ENCODE measurements at places on chromosomes 6 and 20.
A peak's percentile ranks its signal among the peaks of the same experiment; 100 is the strongest.

GRCh38 chr20:11158589-11158988 is 484.8 kb upstream of the JAG1 start:
- no peak for DNase-seq

- DNase-seq: no peak
Observed at GRCh38 chr6:134902074-134902861, 47.6 kb downstream of the ALDH8A1 start.

DNA sequence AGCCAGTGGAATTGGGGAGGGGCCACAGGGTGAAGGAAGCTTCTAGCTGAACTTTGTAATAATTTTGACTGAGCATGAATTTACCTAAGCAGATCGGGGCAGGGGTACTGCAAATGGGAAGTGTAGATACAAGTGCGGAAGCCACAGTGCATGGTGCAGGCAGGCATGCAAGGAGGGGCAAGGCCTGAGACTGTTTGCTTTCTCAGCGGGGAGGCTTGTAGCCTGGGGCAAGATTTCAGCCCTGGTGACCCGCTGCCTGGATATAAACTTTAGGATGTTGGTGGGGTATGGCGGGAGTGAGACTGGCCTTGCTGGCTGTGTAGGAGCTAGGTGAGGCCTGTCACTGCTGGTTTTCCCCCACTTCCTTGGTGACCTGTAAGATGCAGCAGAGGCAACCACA is 266.4 kb upstream of the PREP start:
- no peak for DNase-seq

DNA sequence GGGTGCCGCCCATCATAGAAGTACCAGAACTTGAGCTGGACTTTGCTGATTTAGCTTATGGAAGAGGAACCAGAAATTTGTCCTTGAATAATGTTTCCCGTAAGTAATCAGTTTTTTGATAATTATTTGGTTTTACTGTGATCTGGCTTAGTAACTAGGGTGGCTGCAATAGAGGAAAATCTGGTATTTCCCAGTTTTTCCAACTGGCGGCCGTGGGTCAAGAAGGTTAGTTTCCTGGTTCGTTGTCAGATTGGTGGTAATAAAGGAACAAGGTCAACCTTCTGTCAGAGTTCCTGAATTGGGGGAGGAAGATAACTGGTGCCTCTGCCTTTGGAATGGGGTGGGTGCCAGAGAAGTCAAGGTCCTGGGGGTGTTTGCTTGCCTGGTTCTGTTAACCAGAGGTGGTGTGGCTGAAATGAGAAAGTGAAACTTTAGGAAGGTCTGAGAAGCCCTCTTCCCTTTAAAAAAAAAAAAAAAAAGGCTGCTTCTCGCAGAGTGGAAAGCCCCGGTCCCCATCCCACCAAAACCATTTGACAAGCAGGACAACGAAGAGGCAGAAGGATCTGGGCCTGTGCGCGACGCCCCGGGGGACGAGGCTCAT is at the start of gene CALHM6:
Gene CALHM6, plus strand, starts transcription at position 45 of the 601 bp plus-strand sequence. Its CDS starts 555 bp downstream, at position 600.
- DNase-seq: no peak

DNA sequence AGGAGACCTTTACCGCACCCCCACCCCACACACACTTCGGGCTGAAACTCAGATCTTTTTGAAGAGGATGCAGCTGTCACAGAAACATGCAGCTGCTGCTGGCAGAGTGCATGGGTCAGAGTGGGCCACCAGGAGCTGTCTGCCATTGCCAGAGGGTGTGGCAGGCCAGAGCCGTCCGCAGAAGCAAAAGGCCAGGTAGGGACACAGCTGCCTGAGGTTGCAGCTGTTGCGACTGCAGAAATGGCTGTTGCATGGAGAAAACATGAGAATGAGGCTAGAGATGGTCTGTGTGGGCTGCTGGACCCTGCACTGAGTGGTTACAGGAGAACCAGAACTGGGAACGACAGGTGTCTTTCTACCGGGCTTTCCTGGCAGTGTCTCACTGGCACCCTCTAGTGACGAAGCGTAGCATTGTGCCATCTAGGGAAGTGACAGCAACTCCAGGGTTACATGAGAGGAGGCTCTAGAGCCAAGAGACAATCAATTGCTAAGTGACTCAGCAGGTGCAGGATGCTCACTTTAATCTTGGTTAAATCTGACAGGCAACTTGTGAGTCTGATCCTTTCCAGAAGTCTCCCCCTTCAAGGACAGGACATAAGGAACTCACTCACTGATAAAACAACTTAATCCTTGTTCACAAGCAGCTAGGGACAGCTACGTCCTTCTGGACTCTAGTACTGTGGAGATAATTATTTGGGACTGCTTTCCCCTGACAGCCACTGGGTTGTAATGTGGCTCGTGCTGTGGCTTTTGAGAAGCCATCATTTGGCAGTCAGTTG is 29.1 kb upstream of the SERPINB9 start:
- DNase-seq: peak; percentile 82

DNA sequence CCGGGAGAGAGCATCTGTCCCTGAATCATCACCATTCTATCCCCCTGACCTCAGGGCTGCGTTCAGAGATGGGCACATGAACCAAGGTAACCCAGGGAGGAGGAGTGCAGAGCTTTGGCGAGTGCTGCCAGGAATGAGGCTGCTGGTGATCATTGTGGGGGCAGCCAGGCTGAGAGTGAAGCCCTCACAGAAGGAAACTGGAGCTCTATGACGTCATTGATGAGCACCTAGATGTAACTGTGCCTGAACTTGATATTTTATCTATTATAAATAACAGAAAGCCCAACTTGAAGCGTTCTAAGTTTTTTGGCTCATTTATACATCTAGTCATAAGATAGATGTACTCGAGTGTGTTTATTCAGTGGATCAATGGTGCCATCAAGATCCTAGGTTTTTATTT is 17.3 kb upstream of the TSHZ2 start:
- DNase-seq: no peak

DNA sequence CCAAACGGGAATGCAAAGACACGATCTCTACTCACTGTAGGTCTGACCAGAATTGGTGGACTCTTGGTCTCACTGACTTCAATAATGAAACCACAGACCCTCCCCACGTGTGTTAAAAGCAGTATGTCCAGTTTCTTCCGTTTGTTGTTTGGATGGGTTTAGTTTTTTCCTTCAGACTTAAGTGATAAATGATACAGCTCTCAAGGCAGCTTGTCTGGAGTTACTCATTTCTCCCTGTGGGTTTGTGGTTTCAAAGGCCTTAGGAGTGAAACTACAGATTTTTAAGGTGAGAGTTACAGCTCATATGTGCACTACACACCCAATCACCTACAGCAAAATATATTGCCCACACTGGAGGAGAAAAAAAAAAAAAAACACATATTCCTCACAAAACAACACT is 86.7 kb upstream of the STMND1 start:
- peak; percentile 57 for DNase-seq

DNA sequence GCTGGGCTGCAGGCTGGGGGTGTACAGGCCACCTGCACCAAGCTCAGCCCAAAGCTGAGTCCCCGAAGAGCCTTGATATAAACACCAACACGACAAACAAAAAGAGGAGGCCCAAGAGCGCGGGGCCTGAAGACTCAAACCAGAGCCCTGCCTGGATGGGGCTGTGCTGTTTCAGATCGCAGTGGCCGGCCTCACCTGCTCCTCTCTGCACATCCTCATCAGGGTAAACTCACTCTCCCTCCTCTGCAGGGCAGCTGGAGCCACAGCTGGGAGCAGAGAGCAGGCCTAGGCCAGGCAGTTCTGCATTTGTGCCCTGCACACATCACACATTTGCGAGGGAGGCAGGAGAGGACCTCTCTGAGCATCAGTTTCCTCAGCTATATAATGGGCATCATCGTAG is 3.7 kb upstream of the RBM38 start:
- DNase-seq: no peak

GRCh38 chr20:38178065-38178491 is 13.0 kb upstream of the TGM2 start:
- no peak for DNase-seq

- no peak for DNase-seq
Observed at GRCh38 chr6:140355476-140355875, 981.0 kb upstream of the CITED2 start.

DNA sequence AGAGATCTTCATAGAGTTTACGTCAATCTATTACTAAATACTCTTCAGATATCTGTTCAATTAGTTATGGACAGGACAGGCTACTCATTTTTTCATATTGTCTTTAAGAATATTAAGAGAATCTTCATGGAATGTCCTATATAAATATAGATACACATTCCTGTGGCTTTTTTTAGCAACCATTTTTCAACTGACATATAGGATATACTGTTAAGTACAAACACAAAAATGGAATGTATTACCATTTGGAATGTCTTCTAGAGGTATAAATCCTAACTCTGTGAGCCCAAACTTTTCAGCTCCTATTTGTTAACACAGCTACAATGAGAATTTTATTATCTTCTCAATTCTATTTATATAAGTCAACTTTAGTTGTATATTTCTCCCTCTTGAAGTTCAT is 239.6 kb upstream of the DEFB112 start:
- DNase-seq: no peak

DNA sequence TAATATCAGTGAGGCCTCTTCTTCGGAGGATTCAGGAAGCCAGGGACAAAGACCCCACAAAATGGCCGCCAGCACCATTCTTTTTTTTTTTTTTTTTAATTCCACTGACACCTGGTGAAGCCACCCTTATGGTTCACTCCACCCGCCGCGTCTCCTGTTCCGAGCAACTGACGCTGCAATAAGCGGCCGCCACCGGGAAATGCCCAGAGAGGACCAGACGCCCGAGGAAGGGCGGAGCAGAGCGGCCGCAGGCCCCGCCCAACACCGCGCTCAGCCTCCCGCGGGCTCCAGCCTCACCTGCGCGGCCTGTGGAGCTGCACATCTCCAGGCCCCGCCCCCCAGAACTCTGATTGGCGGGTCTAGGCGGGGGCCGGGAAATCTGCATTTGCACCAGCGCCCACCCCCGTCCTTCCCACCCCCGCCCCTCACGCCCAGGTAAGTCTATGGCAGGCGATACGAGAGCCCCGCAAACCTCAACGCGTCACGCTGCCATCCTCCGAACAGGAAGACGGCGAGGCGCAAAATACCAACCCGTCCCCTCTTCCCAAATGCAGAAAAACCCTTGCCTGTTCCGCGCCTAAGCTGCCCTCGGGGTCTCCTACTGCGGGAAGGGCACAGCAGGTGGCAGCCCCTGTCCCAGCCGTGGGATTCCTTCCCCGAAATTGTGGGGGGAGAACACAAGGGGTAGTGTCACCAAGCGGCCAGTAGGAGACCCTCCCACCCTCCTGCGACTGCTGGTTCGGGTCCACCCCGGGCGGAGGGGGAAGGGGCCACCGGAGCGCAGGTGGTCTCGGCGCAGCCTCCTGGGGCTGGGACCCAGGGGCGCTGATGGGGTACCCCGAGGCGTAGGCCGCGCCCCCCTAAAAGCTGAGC is 960 bp downstream of the ATP9A start:
- DNase-seq: peak; percentile 86

GRCh38 chr6:84017709-84018452 is 15.7 kb upstream of the MRAP2 start:
- DNase-seq: no peak

GRCh38 chr6:122049341-122049740 is 350.1 kb upstream of the HSF2 start:
- DNase-seq: peak; percentile 69

GRCh38 chr20:1215386-1216170 is 10.3 kb upstream of the RAD21L1 start:
- DNase-seq: no peak

GRCh38 chr6:157063176-157063905 is 260.0 kb downstream of the TMEM242 start:
- peak; percentile 74 for DNase-seq

- DNase-seq: peak; percentile 61
Observed at GRCh38 chr6:41367700-41368099, 32.3 kb downstream of the NCR2 start.

- peak; percentile 58 for DNase-seq
Observed at GRCh38 chr6:2820415-2820814, 21.2 kb downstream of the SERPINB1 start.

DNA sequence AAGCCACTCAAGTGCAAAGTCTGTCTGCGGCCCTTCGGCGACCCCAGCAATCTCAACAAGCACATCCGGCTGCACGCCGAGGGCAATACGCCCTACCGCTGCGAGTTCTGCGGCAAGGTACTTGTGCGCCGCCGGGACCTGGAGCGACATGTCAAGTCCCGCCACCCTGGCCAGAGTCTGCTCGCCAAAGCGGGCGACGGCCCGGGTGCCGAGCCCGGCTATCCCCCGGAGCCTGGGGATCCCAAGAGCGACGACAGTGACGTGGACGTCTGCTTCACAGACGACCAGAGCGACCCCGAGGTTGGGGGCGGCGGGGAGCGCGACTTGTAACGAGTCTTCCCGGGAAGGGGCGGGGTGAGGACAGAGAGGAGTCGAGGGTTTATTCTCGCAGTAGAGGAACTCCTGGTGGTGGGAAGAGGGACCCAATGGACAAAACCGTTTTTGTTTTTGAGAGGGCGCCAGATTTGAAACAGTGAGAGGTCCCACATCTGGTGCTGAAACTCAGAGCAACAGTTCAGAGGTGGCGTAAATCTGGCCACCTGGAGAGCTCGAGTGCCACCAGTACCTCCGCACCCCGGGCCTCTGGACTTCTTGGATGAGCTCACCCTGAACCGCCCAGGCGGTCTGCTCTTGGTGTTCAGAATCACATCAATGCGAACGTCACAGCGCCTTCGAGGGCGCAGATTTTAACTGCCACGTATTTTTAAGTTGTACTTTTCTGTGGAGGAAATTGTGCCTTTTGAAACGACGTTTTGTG is 8.0 kb downstream of the PRDM13 start:
- DNase-seq: no peak
